ENCODE measurements at places on chromosomes 3 and 15. TPM values are rescaled to one million over a fixed set of nuclear protein-coding genes. Genes with fewer than 3 reads are reported as not detected.

DNA sequence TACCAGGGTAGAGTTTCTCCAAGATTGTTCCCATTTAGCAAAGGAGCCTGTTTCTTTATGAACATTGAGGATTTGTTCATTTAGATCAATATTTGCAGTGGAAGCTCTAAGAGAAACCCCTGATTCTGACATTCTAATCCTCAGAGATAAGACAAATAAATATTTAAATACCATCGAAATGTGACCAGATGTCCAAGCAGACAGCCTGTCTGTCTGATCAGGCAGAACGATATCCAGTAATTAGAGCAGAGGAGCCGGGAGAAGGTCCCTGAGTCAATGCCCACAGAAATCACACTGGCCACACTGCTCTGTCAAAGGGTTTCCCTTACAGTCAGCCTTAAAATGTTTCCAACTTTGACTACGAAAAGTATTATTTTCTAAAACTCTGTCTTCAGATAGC is 15.7 kb upstream of the ARPIN start:
- no peak for DNase-seq

DNA sequence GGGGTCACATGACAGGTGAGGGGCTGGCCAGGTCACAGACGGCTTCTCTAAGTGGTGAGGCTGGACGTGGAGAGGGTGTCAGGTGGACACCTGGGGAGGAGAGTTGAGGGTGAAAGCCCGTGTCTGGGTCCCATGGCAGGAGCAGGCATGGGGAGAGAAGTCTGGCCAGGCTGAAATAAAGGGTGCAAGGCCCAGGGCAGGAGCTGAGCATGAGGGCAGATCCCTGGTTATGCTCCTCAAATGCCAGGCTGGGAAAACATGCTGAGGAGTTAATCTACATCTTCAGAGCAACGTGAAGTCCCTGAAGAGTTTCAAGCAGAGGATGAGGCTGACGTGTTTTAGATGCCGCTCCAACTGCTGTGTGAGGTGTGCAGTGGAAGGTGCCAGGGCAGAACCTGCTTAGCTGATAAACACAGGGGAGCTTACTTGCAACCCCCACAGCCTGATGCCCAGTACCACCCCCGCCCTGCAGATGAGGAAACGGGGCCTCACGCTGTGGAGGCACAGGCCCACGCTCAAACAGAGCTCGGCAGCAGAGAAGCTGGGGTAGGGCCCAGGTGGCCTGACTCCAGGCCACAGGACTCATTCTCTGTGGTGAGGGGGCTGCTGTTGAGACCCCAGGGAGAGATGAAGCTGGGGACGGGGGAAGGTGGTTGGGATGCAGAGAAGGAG is 40.5 kb downstream of the HCN4 start:
- no peak for DNase-seq

GRCh38 chr15:71679793-71680353 is 130.5 kb upstream of the NR2E3 start:
- DNase-seq = no peak

DNA sequence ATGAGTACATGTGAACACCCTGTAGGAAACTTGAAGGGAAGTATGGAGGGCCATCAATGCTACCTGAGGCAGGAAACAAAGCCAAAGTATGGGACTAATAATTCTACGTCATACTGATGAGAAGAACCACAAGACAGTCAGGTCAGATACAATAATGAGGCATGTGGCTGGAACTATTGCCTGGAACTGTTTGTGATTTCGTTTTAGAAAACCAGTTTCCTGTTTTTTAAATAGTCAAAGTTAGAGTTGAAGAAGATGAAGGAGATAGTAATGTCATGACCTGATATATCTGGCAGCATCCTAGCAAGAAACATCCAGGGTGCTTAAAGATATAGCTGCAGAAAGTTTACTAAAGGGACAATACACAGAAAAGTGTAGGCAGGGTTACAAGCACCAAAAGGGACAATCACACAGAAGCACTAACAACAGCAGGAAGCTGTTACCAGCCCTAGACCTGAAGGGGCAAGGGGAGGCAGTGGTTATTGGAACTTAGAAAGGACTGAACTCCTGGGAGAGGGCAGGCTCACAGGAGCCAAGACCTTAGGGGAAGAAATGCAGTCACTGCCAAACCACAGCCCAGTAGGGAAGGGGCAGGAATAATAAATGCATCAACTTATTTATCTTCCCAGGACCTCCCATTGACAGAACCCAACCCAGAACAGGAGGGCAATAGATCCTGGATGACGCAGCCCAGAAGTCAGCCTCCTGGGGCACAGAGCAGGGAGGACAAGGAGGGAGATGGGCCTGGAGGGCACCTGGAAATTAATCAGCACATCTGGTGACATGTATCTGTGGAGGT is 302.1 kb upstream of the STT3B start:
- DNase-seq = no peak

- no peak for DNase-seq
Measured at GRCh38 chr3:153957421-153957820, 163.8 kb upstream of the ARHGEF26 start.

DNA sequence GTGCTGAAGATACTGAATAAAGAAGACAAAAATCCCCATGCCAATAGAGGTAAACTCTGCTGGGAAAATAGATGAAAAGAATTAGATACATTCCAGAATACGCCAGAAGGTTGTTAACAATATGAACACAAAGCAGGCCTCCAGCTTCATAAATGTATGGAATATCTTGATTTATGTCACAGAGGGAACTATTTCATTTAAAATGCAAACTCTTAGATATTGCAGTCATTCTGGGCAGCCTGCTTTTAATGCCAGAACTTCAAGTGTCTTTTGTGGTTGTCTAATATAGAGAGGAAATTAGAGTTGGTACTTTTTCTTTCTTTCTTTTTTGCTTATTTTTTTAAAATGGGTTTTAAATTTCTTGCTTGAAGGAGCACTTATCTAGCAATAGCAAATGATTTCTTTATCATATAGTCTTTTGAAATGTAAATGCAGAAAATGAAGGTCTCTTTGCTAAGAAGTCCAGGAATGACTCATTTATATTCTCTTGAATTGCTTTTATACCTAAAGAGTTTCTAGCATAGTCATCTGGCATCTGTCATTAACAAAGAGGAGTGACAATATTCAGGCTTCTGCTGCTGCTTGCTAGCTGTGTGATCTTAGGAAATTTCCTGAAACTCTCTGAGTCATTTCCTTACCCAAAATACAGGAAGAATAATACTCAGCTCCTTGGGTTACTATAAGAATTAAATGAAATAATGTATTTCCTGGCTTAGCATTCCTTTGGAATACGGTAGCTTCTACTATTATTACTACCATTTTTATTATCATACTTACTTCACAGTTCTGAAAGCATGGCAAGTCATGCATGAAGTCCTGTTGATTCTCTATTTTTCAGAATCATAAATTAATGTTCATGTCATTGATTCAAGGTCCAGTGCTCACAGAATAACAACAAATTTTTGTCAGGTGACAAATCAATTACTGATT is 527.6 kb downstream of the DIPK2A start:
- DNase-seq = no peak

DNA sequence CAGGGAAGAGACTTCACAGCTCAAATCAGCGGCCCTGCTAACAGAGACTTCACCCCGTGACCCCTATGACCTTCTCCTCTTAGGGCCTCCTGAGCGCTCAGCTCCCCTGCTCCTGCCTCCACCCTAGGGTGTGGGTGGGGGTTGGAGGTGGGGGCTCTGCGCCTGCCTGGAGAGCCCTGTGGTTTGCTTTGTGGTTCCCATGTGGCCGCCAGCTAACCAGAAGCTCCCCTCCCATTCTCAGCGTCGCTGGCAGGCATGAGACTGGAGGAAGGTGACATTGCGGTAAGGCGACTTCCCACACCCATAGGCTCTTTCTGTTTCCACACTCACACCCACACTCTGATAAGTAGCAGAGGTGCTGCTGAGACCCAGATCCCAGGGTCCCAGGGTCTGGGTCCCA is 27.6 kb downstream of the XYLB start:
- DNase-seq = no peak

GRCh38 chr15:64333986-64334929 is 21.7 kb downstream of the CSNK1G1 start:
- DNase-seq = no peak

DNA sequence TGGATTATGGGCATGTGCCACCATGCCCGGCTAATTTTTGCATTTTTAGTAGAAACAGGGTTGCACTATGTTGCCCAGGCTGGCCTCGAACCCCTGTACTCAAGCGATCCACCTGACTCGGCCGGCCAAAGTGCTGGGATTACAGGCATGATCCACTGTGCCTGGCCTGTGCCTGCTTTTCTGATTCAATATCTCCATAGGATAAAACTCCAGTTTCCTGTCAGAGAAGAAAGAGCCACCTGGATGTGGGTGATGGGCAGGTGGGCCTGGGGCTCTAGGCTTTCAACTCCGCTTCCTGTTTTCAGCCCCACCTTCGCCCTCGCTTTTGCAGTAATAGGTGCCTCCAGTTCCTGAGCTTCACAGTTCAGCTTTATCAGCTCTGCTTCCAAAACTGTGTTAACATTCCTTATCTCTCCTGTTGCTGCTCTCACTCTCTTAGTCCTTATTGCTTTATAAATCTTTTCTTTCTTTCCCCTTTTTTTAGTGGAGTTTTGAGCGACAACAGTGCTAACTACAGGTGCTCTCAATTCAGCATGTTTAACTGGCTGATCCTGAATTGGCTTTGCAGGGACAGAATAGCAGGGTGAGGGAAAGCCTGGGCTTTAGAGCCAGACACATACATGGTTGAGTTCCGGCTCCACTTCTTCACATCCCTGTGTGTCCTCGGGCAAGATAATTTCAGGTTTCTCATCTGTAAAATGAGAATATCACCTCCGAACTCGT is 21.1 kb upstream of the PDE8A start:
- no peak for DNase-seq

- no peak for DNase-seq
Measured at GRCh38 chr3:178561239-178561638, 25.0 kb downstream of the KCNMB2 start.

DNA sequence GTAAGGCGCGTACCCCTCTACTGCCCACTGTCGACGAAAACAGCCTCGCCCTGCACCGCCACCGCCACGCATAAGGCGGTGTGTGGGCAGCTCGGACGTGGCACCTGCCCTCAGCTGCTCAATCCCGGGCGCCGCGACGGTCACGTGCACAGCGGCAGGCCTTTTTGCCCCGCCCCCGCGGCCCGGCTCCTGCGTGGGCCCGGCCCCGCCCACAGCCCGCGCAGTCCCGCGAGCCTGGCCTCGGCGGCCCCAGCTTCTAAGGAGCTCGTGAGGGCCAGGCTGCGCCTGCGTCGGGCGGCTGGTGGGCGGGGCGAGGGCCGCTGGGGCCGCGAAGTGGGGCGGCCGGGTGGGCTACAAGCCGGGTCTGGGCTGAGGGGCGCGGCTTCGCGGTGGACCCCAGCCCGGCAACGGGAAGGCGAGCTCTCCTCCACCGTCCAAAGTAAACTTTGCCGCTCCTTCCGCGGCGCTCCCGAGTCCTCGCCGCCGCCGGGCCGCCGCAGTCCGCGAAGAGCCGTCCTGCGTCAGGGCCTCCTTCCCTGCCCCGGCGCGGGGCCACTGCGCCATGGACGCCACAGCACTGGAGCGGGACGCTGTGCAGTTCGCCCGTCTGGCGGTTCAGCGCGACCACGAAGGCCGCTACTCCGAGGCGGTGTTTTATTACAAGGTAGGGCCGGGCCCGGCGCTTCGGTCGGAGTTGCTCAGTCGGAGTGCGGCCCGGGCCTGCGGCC is at the start of gene CAPN7:
CAPN7 (plus strand) TSS at position 313 of the 728 bp plus-strand sequence; CDS start at position 563, 250 bp downstream.
- DNase-seq = peak; percentile 98

GRCh38 chr3:53153980-53154379 is 7.0 kb upstream of the PRKCD start:
- no peak for DNase-seq

- DNase-seq = no peak
Measured at GRCh38 chr3:19248767-19249166, 100.5 kb downstream of the KCNH8 start.

- DNase-seq = no peak
Measured at GRCh38 chr3:183131186-183131725, 31.3 kb downstream of the LAMP3 start.

The SNAPC5 gene
- 33.9 TPM for total RNA-seq

The DCBLD2 gene
- 4.1 TPM for total RNA-seq

The CMTM7 gene
- 2.6 TPM for total RNA-seq

The SH3GL3 gene
- not detected for total RNA-seq

The TMEM207 gene
- not detected for total RNA-seq

The SCG5 gene
- total RNA-seq = 0.21 TPM

The BNC1 gene
- 0.11 TPM for total RNA-seq

The CCK gene
- not detected for total RNA-seq
